ENCODE measurements at places on chromosomes 4 and X.

- H3K36me3 ChIP-seq = no peaks in the 10 kb centered on the region
- H3K4me1 ChIP-seq = no peaks in the 10 kb centered on the region
- no peaks in the 10 kb centered on the region for H3K27me3 ChIP-seq
Measured at GRCh38 chrX:133497356-133497755, 82.1 kb upstream of the GPC4 start.

DNA sequence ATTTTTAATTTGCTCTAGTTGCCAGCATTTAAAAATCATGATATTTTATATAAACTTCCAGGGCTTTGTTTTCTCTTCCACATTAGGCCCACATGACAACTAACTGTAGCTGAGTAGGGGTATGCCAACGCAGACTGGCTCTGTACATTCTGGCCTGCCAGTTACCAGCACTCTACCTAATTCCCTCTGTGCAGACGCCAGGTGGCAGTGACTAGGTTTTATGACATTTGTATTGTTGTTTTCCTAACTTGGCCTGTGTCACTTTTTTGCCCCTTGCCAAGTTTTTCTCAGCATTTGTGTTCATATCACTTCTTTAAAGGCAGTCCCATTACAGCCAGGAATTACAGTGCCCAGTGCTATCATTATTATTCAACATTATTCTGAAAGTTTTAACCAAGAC is 347.5 kb downstream of the NKX6-1 start:
- H3K27ac ChIP-seq = no peak overlapping the region
- no peaks in the 10 kb centered on the region for H3K36me3 ChIP-seq
- no peaks in the 10 kb centered on the region for H3K4me1 ChIP-seq

- DNase-seq = no peak
- H3K4me1 ChIP-seq = peaks cover 31% of the 10 kb centered on the region
- peaks cover 5% of the 10 kb centered on the region for H3K36me3 ChIP-seq
Measured at GRCh38 chr4:105472871-105473323, 965 bp downstream of the PPA2 start.

DNA sequence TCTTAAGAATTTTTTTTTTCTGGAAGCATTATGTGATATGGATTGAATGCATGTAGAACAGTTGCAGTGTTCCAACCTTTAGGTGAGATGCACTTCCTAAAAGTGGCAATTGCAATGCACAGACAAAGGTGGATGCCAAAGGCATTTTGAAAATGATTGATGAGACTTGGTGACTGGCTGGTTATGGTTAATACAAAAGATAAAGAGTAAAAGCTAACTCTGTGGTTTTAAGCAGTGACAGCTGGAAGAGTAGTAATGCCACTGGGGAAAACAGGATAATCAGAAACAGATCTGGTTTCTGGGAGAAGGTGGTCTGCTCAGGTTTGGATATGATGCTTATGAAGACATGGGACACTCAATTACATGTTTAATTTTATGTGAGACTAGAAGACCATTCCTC is 345.6 kb downstream of the RPA4 start:
- no peaks in the 10 kb centered on the region for H3K4me1 ChIP-seq
- no peaks in the 10 kb centered on the region for H3K27me3 ChIP-seq
- peaks cover 1% of the 10 kb centered on the region for H3K36me3 ChIP-seq
- H3K27ac ChIP-seq = no peak overlapping the region
- H3K4me3 ChIP-seq = no peak overlapping the region

- H3K27me3 ChIP-seq = peaks cover 7% of the 10 kb centered on the region
- H3K4me1 ChIP-seq = no peaks in the 10 kb centered on the region
- no peaks in the 10 kb centered on the region for H3K36me3 ChIP-seq
- H3K4me3 ChIP-seq = no peak overlapping the region
- no peak overlapping the region for H3K27ac ChIP-seq
- DNase-seq = no peak
Measured at GRCh38 chr4:2066571-2067445, 7.7 kb downstream of the NAT8L start.

DNA sequence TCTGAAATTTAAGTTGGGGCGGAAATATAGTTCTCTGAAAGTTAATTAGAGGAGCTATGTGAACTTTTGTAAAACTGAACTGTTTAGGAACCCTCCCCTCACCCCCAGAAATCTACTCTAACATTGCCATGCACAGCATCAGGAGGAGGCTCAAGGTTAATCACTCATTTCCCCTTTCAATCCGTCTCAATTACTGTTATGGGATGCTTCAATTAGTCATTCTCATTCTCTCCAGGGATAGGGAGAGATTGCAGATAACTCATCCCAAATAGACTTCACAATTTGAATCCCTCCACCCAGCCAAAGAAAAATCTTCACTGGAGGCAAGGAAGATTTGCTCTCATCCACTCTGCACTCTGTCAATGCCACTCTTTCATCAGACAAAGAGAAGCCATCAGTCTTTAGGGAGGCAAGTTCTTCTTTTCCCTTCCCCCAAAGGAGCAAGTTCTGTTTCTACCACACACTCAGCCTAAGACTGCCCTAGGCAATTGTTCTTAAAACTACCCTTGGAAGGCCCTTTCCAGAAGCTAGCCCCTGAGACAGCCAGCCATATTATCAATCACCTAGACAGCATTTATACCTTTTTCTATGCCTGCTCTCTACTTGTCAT is 140.4 kb downstream of the SLC10A7 start:
- H3K27ac ChIP-seq = no peak overlapping the region
- no peaks in the 10 kb centered on the region for H3K27me3 ChIP-seq
- H3K4me3 ChIP-seq = no peak overlapping the region
- no peaks in the 10 kb centered on the region for H3K36me3 ChIP-seq

GRCh38 chr4:157221895-157222770 is 1.6 kb downstream of the GRIA2 start:
- peaks cover 31% of the 10 kb centered on the region for H3K27me3 ChIP-seq
- no peaks in the 10 kb centered on the region for H3K36me3 ChIP-seq
- H3K4me3 ChIP-seq = no peak overlapping the region
- peak overlapping the region; percentile 15 for H3K27ac ChIP-seq

DNA sequence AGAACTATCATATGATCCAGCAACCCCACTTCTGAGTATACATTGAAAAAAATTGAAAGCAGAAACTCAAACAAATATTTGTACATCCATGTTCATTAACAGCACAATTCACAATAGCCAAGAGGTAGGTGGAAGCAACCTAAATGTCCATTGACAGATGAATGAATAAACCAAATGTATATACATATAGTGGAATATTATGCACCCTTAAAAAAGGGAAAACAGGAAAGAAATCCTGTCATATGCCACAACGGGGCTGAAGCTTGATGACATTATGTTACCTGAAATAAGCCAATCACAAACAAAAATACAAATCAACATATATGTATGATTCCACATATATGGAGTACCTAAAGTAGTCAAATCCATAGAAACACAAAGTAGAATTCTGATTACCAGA is 68.0 kb downstream of the ZAR1 start:
- no peak overlapping the region for H3K4me3 ChIP-seq
- no peak overlapping the region for H3K27ac ChIP-seq
- DNase-seq = no peak
- no peaks in the 10 kb centered on the region for H3K4me1 ChIP-seq

- H3K27me3 ChIP-seq = peaks cover 37% of the 10 kb centered on the region
- no peak overlapping the region for H3K27ac ChIP-seq
- H3K4me3 ChIP-seq = no peak overlapping the region
- no peaks in the 10 kb centered on the region for H3K36me3 ChIP-seq
- no peaks in the 10 kb centered on the region for H3K4me1 ChIP-seq
Measured at GRCh38 chr4:184896868-184897715, 71.3 kb upstream of the ACSL1 start.

GRCh38 chr4:166309286-166309685 is 436.2 kb downstream of the TLL1 start:
- no peaks in the 10 kb centered on the region for H3K27me3 ChIP-seq
- DNase-seq = no peak

- no peaks in the 10 kb centered on the region for H3K27me3 ChIP-seq
- H3K36me3 ChIP-seq = no peaks in the 10 kb centered on the region
- DNase-seq = no peak
- no peak overlapping the region for H3K4me3 ChIP-seq
- H3K27ac ChIP-seq = no peak overlapping the region
Measured at GRCh38 chr4:85448906-85449890, 25.8 kb upstream of the ARHGAP24 start.

GRCh38 chr4:123510659-123511058 is 114.1 kb downstream of the SPRY1 start:
- H3K4me1 ChIP-seq = peaks cover 2% of the 10 kb centered on the region
- peaks cover 27% of the 10 kb centered on the region for H3K27me3 ChIP-seq

GRCh38 chrX:7446815-7447214 is 298.9 kb upstream of the PUDP start:
- H3K36me3 ChIP-seq = no peaks in the 10 kb centered on the region
- no peak overlapping the region for H3K4me3 ChIP-seq
- no peak for DNase-seq

DNA sequence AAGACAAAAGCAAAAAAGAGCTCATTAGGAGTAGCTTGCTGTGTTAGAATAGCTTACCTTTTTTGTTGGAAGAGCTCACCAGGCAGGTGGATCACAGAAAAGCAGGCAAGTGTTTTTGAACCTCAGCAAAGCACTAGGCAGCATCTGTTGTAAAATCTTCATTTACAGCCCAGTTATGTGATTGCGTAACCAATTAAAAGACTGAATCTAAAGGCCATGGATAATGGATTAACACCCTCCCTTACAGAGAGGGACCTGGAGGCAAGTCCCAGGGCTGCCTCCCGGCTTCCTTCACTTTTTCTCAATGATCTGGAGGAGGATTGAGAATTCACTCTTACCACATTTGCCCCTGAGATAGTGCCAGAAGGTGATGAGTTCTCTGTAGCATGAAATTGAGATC is 51.1 kb downstream of the MAMLD1 start:
- H3K4me3 ChIP-seq = no peak overlapping the region
- H3K36me3 ChIP-seq = peaks cover 9% of the 10 kb centered on the region
- no peak for DNase-seq

- no peak overlapping the region for H3K4me3 ChIP-seq
- no peaks in the 10 kb centered on the region for H3K27me3 ChIP-seq
- no peak for DNase-seq
- no peaks in the 10 kb centered on the region for H3K4me1 ChIP-seq
- peaks cover 18% of the 10 kb centered on the region for H3K36me3 ChIP-seq
Measured at GRCh38 chrX:131783555-131784308, 239.4 kb upstream of the STK26 start.

- H3K4me3 ChIP-seq = no peak overlapping the region
- H3K27me3 ChIP-seq = peaks cover 23% of the 10 kb centered on the region
- H3K27ac ChIP-seq = no peak overlapping the region
Measured at GRCh38 chrX:145825896-145826295, 8.3 kb downstream of the SLITRK2 start.

GRCh38 chr4:107066621-107067020 is 30.5 kb upstream of the DKK2 start:
- no peaks in the 10 kb centered on the region for H3K4me1 ChIP-seq
- DNase-seq = no peak

GRCh38 chrX:112867570-112867969 is 26.9 kb upstream of the AMOT start:
- H3K27ac ChIP-seq = no peak overlapping the region
- H3K4me3 ChIP-seq = no peak overlapping the region
- H3K27me3 ChIP-seq = no peaks in the 10 kb centered on the region
- H3K36me3 ChIP-seq = no peaks in the 10 kb centered on the region
- DNase-seq = no peak

GRCh38 chr4:135371137-135371536 is 1169.5 kb upstream of the PABPC4L start:
- no peak overlapping the region for H3K4me3 ChIP-seq
- no peaks in the 10 kb centered on the region for H3K27me3 ChIP-seq
- DNase-seq = no peak
- no peak overlapping the region for H3K27ac ChIP-seq
- no peaks in the 10 kb centered on the region for H3K36me3 ChIP-seq
- no peaks in the 10 kb centered on the region for H3K4me1 ChIP-seq

GRCh38 chr4:87913896-87914295 is 61.6 kb upstream of the SPP1 start:
- no peak overlapping the region for H3K4me3 ChIP-seq
- no peak for DNase-seq
- no peaks in the 10 kb centered on the region for H3K36me3 ChIP-seq
- H3K27ac ChIP-seq = no peak overlapping the region

DNA sequence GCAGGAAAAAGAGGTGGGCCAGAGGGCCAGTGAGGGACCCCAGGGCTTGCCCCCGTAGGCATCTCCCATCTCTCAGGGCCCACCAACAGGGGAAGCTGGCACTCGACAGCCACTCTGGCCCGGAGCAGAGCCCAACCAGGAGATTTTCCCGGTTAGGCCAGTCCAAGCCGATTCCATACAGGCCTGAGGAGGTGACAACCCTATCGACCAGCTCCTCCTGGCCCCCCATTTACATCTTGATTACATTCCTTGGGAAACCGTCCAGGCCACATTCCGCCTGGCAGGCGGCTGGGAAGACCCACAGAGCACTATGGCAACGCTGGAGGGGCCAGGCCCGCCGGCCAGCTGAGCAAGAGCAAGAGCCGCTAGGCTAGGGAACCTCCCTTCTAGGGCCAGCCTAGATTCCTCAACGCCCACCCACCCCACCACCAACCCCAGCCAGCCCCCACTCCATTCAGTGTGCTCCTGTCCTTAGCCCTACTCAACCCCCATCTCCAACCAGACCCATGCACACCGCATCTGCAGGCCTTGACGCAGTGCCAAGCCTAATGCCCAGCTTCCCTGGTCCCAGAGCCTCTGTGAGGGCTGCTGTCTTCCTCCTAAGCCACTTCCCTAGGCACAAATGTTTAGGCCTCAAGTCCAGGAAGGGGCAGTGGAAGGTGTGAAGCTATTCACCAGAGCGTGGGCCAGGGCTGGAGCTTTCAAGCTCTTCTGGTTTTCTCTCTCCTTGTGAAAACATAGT is 161.2 kb downstream of the EFNB1 start:
- H3K36me3 ChIP-seq = no peaks in the 10 kb centered on the region
- H3K4me3 ChIP-seq = no peak overlapping the region
- H3K4me1 ChIP-seq = no peaks in the 10 kb centered on the region
- DNase-seq = no peak

DNA sequence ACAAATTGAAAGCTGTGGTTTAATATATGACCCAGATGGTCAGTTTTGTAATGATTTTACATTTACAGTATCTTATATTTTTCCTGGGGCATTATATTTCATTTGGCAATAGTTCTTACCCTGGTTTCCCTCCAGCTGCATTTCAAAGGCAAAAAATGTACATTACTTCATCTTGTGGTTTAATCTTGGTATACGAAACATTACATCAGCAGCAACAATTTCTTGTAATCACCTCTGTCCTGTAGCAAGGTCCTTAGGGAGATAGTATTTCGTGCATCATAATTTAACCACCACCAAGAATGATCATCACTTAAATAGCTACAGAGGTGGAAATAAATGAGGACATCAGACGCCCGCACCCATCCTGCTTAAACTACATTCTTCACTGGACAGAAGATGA is 48.8 kb downstream of the HS6ST2 start:
- no peak overlapping the region for H3K27ac ChIP-seq
- no peaks in the 10 kb centered on the region for H3K36me3 ChIP-seq
- no peaks in the 10 kb centered on the region for H3K27me3 ChIP-seq
- no peak overlapping the region for H3K4me3 ChIP-seq

DNA sequence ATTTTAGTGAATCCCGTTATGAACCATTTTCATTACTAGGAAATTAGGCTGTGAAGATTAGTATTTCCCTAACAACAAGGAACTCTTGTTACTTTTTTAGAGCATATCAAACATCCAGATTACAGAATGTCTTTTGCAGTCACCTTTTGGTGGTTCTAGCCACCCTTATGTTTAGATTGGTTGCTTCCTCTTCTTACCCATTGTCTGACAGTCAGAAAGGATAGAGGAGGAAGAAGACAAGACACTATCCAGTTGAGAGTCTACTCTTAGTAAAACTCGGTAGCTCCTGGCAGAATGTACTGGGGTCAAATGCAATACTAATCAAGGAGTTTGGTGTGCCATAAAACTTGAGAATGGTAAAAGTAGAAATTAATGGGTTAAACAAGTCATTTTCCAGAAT is 1.6 kb upstream of the GUCY1A1 start:
- H3K4me3 ChIP-seq = no peak overlapping the region
- H3K27me3 ChIP-seq = peaks cover 34% of the 10 kb centered on the region
- H3K4me1 ChIP-seq = peaks cover 19% of the 10 kb centered on the region
- no peak overlapping the region for H3K27ac ChIP-seq
